ENCODE measurements at places on chromosomes 7 and 10.

DNA sequence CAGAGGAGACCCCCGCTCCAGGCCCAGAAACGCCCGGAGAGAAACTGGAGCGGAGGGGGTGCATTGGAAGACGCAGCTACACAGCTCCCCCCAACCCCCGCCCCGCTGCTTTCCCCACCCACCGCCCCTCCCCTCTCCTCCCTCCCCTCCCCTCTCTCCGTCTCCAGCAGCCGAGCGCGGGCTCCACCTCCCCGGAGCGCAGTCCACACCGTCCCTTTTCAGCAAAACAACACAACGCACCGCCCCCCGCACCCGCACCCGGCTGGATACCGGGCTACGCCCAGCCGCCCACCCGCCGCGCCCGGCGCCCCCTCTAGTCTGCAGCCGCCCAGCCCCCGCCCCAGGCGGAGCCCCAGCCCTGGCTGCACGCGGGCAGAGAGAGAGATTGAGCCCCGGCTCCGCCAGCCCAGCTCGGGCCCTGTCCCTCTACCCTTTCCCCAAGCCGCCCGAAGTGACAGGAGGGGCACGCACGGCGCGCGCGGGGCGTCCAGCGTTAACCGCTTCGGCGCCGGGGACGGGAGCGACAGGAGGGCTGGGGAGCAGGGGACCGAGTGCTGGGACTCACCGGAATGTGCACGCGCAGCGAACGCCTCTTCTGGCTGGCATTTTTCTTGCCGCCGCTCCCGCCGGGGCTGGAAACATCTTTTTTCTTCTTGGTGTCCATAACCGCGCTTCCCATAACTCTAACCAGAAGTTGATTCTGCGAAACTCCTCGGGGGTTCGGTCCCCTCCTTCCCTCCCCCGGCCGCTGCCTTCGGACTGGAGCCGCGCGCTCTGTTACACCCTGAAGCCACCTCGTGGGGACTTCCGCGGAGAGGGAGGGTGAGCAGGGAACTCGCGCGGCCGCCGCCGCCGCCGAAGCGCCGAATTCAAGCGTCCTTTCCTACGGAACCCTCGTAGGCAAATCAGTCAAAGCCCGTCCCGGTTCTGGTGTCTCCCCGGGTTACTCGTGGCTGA is 695 bp downstream of the PRKAG2 start:
- peak; percentile 75 for DNase-seq

DNA sequence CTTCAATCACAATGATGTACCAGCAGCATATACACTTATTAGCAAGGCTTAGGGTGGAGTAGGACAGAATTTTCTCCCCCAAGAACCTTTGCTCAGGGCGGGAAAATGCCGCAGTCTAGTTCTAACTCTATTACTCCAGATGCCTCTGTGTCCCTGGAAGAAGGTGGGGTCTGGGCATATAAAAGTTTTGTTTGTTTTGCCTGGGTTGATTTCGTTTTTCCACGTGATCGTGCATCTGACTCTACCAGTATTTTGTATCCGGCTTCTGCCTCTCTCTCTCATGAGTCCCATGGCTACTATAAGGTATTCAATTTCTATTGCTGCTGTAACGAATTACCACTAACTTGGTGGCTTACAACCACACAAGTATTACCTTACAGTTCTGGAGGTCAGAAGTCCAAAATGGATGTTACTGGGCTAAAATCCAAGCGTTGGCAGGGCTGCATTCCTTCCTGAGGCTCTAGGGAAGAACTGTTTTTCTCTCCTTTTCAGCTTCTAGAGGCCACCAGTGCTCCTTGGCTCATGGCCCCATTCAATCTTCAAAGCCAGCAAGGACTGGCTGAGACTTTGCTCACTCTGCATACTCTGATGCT is 181.2 kb upstream of the PRSS58 start:
- no peak for DNase-seq

DNA sequence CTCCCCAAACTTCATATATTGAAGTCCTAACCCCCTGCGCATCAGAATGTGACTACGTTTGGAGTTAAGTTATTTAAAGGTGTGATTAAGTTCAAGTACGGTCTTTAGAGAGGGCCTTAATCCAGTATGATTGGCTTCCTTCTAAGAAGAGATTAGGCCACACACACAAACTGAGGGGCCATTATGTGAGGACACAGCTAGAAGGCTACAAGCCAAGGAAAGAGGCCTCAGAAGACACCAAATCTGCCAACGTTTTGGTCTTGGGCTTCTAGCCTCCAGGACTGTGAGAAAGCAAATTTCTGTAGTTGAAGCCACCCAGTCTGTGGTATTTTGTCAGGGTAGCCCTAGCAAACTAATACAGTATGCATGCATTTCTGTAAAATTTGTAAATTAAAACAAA is 41.7 kb downstream of the REEP3 start:
- DNase-seq = no peak

DNA sequence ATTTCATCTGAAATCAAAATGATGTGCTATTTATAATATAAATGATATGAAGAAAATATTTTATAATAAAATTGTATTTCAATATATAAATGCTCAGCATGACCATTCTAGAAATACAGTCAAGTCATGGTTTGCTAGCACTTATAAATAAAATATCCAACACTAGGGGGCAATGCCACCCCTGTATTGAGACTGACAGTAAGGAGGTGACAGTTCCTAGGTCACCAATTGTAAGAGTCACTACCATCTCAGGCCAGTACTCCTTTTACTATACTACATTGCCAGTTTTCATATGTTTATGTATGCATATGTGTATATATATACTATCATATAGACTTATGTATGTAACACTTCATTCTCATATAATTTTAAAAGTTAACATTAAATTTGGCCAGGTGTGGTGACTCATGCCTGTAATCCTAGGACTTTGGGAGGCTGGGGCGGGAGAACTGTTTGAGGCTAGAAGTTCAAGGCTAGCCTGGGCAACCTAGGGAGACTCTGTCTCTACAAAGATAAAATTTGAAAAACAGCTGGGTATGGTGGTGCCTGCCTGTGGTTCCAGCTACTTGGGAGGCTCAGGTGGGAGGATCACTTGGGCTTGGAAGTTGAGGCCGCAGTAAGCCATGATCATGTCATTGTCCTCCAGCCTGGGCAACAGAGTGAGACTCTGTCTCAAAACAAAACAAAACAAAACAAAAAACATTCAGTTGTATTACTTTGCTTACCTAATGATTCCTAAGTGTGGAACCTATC is 2.4 kb upstream of the CNOT4 start:
- DNase-seq = peak; percentile 84
